Activated T-cell treated with anti-CD3 and anti-CD28 coated beads for 48 hours (primary cell): ENCODE measurements at places on chromosomes 3 and 15.

DNA sequence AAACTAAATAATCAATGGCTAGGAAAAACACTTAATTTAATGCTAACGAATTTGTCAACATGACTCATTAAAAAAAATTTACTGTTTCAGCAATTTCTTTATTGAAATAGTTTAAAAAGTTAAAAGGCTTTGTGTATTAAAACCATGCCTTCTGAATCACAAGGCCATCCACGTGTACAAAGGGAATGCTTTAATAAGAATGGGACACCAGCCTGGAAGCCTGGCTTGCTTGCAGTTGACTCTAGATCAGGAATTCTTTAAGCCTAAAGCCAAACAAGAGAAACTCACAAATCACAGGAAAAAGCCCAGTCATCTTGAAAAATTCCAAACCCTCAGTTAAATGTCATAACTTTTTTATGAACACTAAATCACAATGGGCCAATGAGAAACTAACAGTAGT lies 137.6 kb downstream of the PEAK1 start:
- no peak for DNase-seq

GRCh38 chr3:87272718-87273341 lies 3.6 kb downstream of the POU1F1 start:
- DNase-seq: no peak

GRCh38 chr3:58434990-58435389 lies 1.4 kb upstream of the PDHB start:
- no peak for DNase-seq

DNA sequence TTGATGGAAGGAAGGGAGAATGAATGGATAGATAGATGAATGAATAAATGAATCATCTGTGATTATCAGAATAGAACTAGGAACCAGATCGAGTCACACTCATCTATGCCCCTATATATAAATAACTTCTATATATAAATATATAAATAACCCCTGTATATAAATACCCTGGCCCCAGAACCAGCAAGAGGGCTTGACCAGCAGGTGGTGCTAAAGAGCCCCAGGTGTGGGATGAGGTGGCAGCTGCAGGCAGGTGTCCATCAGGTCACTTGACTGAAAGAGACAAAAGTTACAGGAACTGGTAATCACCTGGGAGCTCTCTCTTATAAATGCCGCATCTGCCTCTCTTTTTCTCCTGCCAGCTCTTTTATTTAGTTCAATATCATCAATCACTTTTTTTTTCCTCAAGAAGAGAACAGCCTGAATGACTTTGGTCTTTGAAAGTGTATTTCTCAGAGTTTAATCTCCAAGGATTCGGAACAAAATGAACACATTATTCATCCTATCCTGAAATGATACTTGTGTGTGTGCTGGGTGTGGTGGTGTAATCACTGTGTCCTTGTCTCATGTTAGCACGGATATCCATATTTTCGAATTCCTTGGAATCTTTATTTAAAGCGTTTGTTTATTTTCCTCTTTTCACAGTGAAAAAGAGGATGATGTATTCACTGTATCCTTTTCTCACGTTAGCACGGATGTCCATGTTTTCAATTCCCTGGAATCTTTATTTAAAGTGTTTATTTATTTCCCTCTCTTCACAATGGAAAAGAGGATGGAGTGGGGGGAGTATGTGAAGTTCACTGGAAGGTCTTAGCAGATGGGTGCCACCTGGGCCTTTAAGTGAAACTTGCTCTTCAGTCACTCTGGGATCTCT lies 35.4 kb upstream of the ATG7 start:
- DNase-seq: peak; percentile 75
